Stimulated activated memory B cell treated with anti-CD40 and anti-IgM and Interleukin-4, amounts not matched to agents 10 μg/mL and 1 μg/mL and 100 μg/mL, for 72 hours (primary cell): ENCODE measurements at places on chromosomes 3 and 15.

DNA sequence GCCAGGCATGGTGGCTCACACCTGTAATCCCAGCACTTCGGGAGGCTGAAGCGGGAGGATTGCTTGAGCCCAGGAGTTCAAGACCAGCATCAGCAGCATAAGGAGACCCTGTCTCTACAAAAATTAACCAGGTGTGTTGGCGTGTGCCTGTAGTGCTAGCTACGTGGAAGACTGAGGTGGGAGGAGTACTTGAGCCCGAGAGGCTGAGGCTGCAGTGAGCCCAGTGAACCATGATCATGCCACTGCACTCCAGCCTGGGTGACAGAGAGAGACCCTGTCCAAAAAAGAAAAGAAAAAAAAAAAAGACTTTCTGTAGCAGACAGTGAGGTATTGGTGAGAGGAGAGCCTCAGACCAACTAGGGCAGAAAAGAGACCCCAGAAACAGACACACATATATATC is 263.8 kb downstream of the XXYLT1 start:
- no peak for ATAC-seq

- no peak for ATAC-seq
These were observed 243.8 kb upstream of the CDIN1 start for GRCh38 chr15:36335659-36336058.

GRCh38 chr3:181250714-181251113 is 261.2 kb upstream of the DNAJC19 start:
- ATAC-seq, result no peak

DNA sequence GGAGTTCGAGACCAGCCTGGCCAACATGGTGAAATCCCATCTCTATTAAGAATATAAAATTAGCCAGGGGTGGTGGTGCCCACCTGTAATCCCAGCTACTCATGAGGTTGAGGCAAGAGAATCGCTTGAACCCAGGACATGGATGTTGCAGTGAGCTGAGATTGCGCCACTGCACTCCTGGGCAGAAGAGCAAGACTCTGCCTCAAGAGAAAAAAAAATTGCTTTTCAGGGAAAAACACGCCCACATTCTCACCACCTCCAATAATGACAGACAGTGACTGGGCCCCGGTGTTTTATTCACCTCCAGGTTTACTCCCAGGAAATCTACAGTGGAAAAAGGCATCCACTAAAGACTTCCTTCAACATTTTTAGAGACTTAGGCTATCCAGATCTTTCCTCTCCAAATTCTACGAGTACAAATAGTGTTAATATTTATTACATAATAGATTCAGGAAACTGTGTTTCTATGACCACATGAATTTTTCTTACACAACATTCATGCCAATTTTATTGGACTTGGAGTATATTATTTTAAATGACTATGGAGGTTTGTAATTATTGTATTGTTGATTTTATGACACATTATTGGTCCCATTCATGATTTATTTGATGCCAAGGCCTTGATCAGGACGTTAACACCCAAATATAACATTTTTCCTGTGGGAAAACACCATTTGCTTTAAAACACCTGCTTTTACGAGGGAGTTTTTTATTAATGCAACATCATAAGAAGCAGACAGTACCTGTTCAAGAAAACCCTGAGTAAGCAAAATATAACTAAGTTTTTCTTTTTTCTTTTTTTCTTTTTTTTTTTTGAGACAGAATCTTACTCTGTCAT is 26.6 kb downstream of the IGF2BP2 start:
- no peak for ATAC-seq

- no peak for ATAC-seq
These were observed 203.0 kb downstream of the AKAP13 start for GRCh38 chr15:85583442-85583841.

GRCh38 chr3:156543043-156543555 is 11.8 kb downstream of the SSR3 start:
- ATAC-seq, result no peak

DNA sequence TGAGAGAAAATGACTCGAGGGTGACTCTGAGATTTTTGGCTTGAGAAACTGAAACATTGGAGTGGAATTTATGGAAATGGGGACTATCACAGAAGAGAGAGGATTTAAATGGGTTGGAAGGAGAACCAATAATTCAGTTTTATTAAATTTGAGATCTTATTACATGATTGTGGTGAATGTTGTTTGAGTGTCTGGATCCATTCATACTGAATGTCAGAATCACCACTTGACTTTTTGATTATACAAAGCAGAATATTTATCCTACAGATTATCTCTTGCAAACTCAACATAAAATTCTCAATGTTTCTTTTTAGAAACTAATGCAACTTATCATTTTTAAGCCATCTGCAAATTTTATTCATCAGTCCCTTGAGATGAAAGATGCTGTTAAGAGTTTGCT is 332.8 kb downstream of the CNTN3 start:
- no peak for ATAC-seq

- no peak for ATAC-seq
These were observed 111.5 kb upstream of the ETV5 start for GRCh38 chr3:186220365-186220764.

GRCh38 chr3:147875498-147875897 is 466.3 kb downstream of the ZIC1 start:
- ATAC-seq, result no peak

- ATAC-seq, result no peak
These were observed 61.8 kb upstream of the RBP1 start for GRCh38 chr3:139601191-139601961.

DNA sequence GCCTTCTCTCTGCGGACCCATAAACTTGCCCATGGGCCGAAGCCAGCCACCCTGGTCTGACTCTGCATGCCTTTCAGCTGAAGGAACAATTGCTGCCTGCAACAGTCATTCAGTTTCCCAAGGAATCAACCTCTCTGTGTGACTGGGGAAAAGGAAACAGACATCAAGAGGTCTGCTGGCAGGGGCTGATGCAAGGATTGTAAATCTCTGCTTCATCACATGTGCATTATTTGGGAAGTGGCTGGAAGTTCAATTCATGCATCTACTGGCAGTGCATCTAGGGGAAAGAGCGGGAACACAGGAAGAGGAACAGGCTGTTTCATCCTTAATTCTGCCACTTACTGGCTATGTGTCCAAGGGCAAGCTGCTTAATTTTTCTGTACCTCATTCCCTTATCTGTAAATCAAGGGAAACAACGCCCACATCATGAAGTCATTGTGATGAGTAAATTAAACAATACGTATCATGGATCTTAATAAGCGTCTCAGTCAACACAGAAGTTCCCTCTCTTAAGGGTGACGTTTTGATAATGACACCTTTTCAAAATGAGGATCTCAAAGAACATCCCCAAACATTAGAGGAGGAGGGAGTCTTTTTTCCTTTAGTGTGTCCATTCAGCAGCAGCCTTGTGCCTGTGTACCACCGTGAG is 17.4 kb upstream of the ADPGK start:
- no peak for ATAC-seq

- ATAC-seq, result no peak
These were observed 381.2 kb upstream of the CBLB start for GRCh38 chr3:106249981-106250380.

- ATAC-seq, result no peak
These were observed 369.9 kb upstream of the C2CD4B start for GRCh38 chr15:62534996-62535395.

DNA sequence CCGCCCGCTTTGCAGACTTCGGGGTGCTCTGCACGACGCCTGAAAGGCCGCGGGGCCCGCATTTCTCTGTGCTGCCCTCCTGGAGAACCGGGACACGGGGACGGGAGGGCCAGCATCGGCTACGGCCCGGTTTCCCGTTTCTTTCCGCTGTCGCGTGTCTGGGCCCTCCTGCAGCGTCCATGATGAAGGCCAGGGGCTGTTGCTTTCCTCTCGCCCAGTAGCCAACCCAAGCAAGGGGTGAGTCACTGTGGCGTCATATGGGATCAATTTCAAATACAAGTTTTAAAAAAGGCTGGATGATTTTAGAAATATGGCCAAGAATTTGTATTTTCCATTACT is 435 bp downstream of the SLC35G2 start:
- peak; percentile 52 for ATAC-seq

DNA sequence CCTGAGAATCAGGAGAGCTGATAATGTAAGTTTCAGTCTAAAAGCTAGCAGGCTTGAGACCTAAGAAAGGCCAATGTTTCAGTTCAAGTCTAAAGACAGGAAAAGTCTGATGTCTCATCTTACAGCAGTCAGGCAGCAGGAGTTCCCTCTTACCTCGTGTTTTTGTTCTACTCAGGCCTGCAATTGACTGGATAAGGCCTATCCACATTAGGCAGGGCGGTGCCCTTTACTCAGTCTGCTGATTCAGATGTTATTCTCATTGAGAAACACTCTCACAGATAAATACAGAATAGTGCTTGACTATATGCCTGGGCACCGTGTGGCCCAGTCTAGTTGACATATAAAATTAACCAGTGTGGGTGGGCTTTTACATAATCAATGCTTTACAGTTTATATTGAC is 122.4 kb downstream of the NR1D2 start:
- ATAC-seq, result no peak

- no peak for ATAC-seq
These were observed 24.9 kb upstream of the SENP5 start for GRCh38 chr3:196842567-196843434.

DNA sequence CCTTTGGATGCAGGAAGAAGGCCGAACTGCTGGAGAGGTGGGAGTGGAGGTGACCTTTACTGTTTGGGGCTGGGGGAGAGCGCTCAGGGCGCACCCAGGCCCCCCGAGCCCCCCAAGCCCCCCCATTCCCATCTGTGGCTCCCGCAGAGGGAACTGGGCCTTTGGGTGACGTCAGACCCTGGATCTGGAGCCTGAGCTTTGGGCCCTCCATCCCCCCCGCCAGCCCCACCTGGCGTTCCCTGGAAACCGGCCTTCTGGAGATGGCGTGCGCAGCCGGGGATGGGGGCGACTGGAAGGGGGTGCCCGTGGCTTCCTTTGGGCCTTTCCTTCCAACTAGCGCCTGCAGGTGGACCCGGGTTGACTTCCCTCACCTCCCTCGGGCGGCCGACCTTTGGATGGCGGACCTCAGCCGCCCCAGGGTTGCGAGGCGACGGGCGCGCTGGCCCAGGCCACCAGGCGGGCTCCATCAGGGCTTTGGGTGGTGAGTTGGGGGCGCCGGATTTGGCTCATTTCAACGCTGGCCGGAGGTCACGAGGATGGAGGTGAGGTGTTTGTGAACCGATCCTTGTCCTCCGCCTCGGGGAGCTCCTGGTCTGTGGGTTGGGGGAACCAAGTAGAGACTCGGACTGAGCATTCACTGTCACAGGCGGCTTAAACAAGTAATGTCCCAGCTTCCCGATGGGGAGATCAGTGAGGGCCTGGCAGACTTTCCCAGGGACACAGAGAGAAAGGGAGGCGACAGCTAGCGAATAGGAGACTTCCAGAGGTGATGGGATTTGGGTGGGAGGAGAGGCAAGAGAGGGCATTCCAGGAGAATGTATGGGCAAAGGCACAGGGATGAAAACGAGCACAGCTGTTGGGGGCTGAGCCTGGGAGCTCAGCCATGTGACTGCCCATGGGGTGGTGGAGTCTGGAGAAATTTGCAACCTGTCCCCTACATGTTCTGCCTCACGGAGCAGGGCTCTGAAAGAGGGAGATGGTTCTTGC is 709 bp downstream of the SCAMP5 start:
- no peak for ATAC-seq

GRCh38 chr3:171508676-171509075 is 48.5 kb upstream of the TNIK start:
- ATAC-seq, result no peak

- peak; percentile 75 for ATAC-seq
These were observed 554.8 kb upstream of the CBLB start for GRCh38 chr3:106423321-106424225.

- no peak for ATAC-seq
These were observed 33.8 kb downstream of the GLCE start for GRCh38 chr15:69194025-69194827.

- no peak for ATAC-seq
These were observed 13.2 kb upstream of the SLC2A2 start for GRCh38 chr3:171039674-171040073.

DNA sequence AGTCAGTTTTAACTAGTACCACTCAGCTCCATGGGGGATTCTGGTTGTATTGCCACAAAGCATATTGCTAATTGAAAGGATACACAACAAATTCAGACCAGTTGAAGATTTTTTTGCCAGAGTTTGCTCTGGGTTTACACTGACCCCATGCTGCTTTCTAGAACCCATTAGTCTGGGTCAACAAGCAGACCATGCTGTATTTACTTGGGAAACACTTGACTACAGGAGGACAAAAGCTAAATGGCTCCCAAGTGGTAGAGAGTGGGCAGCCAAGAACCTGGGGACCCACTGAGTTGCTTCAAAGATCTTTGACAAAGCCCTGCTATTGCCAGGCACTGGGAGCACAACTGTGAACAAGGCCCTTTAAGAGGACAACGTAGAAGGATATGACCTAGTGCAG is 86.8 kb upstream of the PSMD6 start:
- ATAC-seq, result no peak

GRCh38 chr15:62972814-62973213 is 69.7 kb upstream of the TPM1 start:
- no peak for ATAC-seq

- ATAC-seq, result no peak
These were observed 61.2 kb upstream of the ICE2 start for GRCh38 chr15:60540002-60540651.

DNA sequence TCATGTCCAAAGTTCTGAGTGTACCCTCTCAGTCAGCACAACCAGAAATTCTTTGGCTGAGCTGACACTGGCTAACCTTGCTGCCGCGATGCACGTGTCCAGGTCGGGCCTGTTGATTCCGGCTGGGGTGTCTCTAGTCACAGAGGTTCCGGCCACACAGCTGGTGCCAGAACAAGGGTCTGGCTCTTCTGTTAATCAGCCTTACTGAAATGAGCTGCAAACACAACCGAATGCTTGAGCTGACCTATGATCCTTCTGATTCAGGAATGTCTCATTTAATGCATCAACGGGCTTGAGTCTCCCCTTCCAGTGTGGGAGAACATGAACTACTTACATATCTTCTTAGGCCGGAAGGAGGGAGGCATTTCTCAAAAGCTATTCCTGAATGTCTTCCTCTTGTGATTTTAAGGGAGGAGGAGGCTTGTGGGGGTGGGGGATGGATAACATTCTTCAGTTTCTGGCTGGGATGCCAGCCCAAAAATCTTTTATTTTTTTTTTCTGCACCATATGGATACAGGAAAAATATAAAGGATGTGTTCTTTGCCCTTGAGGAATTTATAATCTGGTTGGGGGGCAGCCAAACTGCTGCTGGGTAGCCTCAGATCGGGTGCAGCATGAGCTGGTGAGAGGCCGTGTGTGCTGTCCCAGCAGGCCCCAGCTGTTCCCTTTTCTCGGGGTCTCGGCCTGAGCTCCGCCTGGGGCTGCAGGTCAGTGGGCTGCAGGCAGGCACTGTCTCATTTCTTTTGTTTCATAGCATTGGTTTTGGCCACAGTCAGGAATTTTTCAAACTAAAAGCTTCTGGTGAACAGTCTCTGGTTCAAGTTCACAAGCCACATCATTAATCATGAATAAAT is 319.1 kb upstream of the TBL1XR1 start:
- no peak for ATAC-seq

GRCh38 chr3:107966276-107966675 is 124.6 kb downstream of the CD47 start:
- no peak for ATAC-seq

GRCh38 chr3:194871143-194871863 is 185.6 kb downstream of the FAM43A start:
- peak; percentile 90 for ATAC-seq
